ENCODE measurements at places on chromosomes 7 and 10. TPM values are rescaled to one million over a fixed set of nuclear protein-coding genes. Genes with fewer than 3 reads are reported as not detected.

Gene UNCX
- polyA plus RNA-seq: not detected

DNA sequence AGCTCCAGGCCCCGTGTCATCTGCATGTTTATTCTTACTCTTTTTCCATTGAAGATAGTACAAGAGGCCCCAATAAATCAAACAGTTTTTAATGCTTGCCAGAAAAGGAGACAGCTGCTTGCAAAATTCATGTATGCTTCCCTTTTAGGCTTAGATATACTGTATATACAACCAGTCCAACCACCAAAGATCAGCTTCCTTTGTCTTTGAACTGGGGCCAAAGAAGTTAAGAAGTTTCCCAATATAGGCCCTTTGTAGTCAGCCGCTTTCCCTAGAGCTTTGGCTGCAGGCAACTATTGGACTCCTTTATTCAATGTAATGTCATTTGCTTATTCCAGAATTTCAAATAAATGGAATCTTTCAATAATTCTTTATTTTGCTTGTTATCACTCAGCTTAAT is 1395.0 kb downstream of the GATA3 start:
- no peak for DNase-seq

Gene LARP4B
- polyA plus RNA-seq: 16.6 TPM

DNA sequence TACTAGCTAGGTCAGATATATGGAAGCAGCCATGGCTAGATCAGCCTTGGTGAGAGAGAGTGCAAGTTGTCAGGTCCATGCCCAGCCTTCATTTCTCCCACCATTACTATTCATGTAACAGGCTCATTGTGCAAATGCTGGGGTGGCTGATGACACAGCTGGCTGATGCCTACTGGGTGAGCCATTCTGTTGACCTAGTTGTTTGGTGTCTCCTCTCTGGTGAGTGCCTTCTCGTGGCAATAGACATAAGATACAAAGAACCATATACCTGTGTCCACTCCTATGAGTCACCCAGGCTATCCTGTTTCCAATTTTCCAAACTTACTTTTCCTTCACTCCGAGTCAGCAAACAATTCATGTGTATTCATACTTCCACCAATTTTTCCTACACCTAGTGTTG is 46.0 kb downstream of the ZNF25 start:
- DNase-seq: no peak

Gene FAM25C
- polyA plus RNA-seq: 0.56 TPM

GRCh38 chr10:53489335-53490182 is 717.0 kb upstream of the MBL2 start:
- no peak for DNase-seq

Gene IGF2BP3
- 0.03 TPM for polyA plus RNA-seq
